ENCODE measurements at places on chromosomes 16 and 17.

DNA sequence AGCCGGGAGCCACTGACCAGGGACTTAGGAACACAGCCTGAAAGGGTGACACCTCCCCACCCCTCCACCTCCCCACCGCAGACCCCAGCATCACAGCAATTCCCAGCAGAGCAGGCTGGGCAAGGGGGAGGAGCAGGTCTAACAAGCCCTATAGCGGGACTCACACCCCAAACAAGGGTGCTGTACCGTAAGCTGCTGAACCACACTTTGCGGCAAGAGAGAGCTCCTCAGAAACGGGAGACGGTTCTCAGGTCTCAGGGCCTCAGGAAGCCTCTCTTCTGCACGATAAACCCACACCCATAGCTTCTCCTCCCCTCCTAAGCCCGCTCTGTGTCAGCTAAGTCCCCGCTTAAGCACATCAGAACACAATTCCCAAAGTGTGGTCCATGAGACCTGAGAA lies 11.7 kb upstream of the COTL1 start:
- DNase-seq = no peak

- no peak for DNase-seq
Observed at GRCh38 chr17:80393241-80393890, 21.6 kb upstream of the ENDOV start.

GRCh38 chr17:58248955-58249269 lies 10.5 kb downstream of the LPO start:
- no peak for DNase-seq

DNA sequence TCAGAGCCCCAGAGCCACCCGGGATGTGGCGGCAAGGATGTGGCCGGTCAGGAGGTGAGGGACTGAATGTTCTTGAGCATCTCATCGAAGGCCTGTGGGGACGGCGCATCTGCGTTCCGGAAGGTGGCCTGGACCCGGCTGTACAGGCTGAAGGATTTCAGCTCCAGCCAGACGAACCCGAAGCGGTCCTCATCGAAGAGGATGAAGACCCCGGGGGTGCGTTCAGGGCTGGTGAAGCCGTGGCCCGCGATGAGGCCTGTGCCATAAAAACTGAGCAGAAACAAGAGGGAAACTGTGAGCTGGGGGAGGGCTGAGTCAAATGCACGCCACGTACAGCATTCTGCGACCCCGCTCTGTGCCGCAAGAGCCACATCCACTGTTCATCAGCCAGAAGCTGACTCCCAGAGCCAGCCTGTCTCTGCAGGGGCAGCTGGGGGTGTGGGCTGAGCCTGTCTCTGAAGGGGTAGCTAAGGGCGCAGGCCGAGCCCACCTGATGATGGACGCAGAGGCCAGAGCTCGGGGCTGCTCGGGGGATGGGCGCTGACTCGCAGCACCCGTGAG lies 14.1 kb upstream of the C16orf95 start:
- no peak for DNase-seq

GRCh38 chr16:84004442-84004841 lies 36.4 kb downstream of the NECAB2 start:
- DNase-seq = no peak

DNA sequence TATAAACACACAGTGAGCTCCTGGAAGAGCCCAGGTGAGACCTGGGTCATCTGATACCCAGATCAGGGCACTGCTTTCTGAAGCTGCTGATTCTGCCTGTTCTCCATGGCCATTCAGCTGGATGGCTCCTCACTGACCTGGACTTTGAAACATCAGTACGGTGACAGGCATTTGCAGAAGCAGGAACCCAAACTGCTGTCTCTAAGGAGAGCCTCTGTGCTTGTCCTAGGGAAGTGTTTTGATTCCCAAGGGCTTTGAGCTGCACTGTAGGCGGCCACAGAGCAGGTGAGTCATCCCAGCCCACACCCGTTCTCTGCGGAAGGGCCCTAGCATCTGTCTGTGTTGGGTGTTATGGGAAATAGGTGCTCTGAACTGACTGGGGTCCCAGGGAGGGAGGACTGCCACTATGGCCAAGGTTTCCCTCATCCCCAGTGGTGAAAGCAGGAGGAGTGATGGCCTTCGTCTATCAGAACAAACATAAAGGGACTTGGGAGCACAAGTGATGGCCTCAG lies 60.7 kb upstream of the ADCY9 start:
- DNase-seq = no peak

- DNase-seq = no peak
Observed at GRCh38 chr16:23521037-23521743, 10.9 kb upstream of the GGA2 start.

DNA sequence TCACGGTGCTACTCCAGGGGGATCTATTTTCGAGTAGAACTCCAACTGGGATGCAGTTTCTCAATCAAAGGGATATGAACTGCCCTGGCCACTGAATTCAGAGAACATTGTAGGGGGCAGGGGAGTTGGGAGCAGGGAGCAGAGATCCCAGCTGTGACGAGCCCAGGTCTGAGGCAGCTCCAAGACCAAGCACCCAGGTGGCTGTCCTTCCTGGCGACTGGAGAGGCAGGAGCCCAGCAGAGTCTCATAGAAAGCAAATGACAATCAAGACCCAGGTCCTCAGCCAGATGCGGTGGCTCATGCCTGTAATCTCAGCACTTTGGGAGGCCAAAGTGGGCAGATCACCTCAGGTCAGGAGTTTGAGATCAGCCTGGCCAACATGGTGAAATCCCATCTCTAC lies 60.1 kb downstream of the TK2 start:
- DNase-seq = no peak

DNA sequence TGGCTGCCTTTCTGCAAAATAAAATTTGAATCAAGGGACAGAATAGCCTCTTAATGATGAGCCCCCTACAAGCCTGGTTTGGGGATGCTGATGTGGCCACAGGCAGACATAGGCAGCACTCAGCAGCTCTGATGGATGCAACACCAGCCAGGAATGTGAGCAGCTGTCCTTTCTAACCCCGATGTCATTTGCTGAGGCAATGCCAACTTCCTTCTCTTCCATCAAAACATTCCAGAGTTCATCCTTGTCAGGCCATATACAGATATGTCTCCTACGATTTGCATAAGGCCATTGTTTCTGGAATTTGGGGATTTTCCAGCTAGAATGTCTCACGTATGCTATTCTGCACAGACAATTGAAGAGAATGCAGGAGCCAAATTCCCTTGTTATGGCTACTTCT lies 52.1 kb upstream of the MYOCD start:
- DNase-seq = no peak

GRCh38 chr17:30495586-30495985 lies 18.4 kb downstream of the GOSR1 start:
- DNase-seq = no peak

GRCh38 chr17:37488607-37489196 lies 989 bp upstream of the DUSP14 start:
- peak; percentile 52 for DNase-seq

DNA sequence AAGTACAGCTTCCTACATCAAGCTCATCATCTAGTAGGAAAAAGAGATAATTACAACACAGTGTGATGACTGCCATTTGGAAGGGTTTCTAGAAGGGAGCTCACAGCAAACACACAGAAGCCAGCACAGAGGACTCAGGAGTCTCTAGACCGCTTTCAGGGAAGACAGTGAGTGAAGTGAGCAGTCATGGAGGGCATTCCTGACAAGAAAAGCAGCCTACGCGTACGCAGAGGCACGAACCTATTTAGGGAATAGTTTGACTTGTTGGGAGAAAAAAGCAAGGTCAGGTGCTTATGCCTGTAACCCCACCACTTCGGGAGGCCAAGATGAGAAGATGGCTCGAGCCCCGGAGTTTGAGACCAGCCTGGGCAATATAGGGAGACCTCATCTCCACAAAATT lies 8.4 kb upstream of the HASPIN start:
- DNase-seq = no peak

GRCh38 chr17:59707971-59708430 lies 547 bp downstream of the VMP1 start:
- DNase-seq = no peak

DNA sequence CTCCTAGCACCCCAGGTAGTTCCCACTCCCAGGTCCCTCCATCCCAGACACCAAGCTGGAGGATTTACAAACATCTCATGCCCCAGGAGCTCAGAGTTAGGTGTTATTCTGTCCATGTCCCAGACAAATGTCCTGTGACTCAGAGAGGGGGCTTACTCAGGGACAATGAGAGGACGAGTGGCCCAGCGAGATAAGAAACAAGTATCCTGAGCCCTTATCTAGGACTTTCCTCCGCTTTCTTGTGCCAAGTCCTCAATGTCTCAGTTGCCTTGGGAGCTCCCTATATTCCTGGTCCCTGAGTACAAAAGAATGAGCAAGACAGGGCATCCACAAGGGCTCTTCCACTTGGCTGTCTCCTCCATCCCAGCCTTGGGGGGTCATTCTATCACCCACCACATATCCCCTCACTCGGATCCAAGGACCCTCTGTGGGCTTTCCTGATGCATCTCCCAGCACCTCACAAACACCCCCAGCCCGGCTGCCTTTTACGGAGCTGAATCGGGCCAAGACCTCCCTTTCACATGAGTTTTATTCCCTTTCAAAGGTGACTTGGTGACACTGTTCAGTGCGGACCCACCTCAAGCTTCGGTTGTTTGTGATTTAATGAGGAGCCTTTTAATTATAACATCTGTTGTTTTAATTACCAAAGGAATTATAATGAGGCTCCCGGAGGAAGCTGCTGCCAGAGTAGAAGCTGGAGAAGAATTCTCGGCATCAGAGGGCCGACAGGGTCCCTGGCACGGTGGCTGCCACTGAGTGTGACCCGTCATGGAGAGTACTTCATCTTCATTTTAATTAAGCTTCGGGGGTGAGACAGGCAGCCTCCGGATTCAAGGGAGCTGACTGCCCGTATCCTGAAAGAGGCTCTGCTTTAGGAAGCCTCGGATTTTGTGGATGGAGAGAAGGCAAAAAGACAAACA lies 121.5 kb downstream of the WSCD1 start:
- DNase-seq = no peak

- no peak for DNase-seq
Observed at GRCh38 chr17:64240261-64240740, 22.8 kb downstream of the TEX2 start.

GRCh38 chr17:44314869-44315661 lies 6.7 kb downstream of the RUNDC3A start:
- DNase-seq = no peak

- no peak for DNase-seq
Observed at GRCh38 chr17:55852734-55853133, 101.9 kb downstream of the PCTP start.

- no peak for DNase-seq
Observed at GRCh38 chr16:50245417-50246298, 20.7 kb upstream of the ADCY7 start.

Data from nucleus accumbens (tissue), 56 donors.